Activated CD8-positive, alpha-beta T cell treated with anti-CD3 and anti-CD28 coated beads for 36 hours (primary cell): ENCODE measurements at places on chromosomes 6 and 20.

DNA sequence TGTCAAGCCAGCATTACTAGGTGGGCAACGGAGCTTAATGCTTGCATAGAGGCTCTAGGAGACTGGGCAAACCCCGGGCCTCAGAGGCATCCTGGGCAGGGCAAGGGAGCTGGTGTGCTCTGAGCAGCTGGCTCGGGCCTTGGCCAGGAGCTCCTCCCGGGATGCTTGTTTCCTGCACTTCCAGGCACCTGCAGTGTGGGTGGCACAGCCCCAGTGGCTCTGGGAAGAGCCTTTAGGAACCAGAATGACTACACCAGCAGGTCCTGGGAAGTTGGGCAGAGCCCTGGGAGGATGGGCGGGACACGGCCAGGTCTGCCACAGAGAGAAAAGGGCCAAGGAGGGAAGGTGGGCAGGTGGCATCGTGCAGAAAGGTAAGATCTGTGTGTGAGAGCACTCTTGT, 80.4 kb upstream of the CD93 start:
- no peak for DNase-seq

GRCh38 chr6:166025149-166025898, 142.3 kb downstream of the TBXT start:
- DNase-seq, result no peak

- no peak for DNase-seq
These were observed 164.9 kb upstream of the HEY2 start for GRCh38 chr6:125584468-125584939.

GRCh38 chr6:113813142-113813541, 44.0 kb upstream of the MARCKS start:
- DNase-seq, result no peak

GRCh38 chr6:111838749-111839484, 34.3 kb downstream of the FYN start:
- DNase-seq, result peak; percentile 62

DNA sequence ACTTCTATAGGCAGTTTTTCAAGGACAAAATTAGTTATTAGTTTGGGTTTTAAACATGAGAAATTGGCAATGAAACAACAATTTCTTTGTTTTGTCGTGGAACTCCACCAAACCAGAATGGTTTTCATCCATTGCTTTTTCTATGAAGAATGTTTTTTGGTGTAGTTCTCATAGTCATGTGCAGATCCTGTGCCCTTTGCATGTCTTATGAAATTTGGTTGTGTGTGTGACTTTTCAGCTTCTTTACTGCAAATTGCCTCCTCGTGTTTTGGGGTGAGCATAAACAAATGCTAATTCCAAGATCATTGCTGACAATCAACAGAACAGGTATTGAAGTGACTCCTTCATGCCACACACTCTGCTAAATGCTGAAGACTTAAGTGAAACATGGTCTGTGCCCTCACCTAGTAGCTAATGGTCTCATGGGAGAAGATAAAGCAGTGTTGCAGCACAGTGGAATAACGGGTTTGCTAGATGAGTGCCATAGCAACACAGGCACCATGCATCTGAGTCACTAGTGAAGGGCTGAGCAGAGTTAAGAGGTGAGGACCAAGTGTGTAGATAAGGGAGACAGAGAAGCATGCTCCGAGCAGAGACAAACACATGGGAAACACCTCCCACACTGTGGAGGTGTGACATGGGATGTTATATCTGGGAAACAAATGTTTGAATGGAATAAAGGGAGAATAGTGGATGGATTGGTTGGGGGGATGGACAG, 120.0 kb downstream of the SLC16A10 start:
- no peak for DNase-seq

DNA sequence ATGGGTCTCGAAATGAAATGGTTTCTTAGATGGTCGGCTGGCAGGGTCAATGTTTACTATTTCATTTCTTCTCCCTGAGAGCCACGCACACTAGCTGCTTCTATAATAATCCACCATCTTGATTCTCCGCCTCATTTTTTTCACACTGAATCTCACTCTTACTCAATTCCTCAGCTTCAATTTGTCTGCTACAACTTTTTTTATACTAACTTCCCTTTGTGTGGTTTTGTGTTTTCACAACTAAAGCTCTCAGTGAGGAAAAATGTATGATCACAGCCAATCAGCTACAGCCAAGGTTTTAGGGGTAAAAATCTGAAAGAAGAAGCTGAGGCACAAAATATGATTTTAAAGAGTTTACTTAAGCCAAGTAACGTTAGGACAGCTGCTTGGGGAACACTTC, 1309.4 kb downstream of the EPHA7 start:
- no peak for DNase-seq

GRCh38 chr20:33670715-33671499, 3.3 kb downstream of the NECAB3 start:
- no peak for DNase-seq
